ENCODE measurements at places on chromosomes 13 and 19.

- no peak for DNase-seq
Observed at GRCh38 chr19:43611788-43612187, at the start of gene SRRM5. Gene SRRM5, plus strand, starts transcription at chr19:43612088. Its CDS starts 34 bp downstream, at chr19:43612122.

GRCh38 chr13:73060251-73061160, 1.7 kb downstream of the KLF5 start:
- DNase-seq = peak; percentile 9

GRCh38 chr19:39154629-39155100, 29.1 kb downstream of the PAK4 start:
- no peak for DNase-seq

GRCh38 chr13:35836446-35836845, 294.7 kb downstream of the DCLK1 start:
- DNase-seq = no peak

- DNase-seq = no peak
Observed at GRCh38 chr13:105442949-105443699, 1092.3 kb downstream of the EFNB2 start.

GRCh38 chr13:87356314-87356713, 314.9 kb upstream of the SLITRK5 start:
- no peak for DNase-seq
